ENCODE measurements at places on chromosomes 5 and 9.
A peak's percentile ranks its signal among the peaks of the same experiment; 100 is the strongest.

- no peak for DNase-seq
These were observed 42.0 kb downstream of the FBXO38 start for GRCh38 chr5:148425808-148426207.

DNA sequence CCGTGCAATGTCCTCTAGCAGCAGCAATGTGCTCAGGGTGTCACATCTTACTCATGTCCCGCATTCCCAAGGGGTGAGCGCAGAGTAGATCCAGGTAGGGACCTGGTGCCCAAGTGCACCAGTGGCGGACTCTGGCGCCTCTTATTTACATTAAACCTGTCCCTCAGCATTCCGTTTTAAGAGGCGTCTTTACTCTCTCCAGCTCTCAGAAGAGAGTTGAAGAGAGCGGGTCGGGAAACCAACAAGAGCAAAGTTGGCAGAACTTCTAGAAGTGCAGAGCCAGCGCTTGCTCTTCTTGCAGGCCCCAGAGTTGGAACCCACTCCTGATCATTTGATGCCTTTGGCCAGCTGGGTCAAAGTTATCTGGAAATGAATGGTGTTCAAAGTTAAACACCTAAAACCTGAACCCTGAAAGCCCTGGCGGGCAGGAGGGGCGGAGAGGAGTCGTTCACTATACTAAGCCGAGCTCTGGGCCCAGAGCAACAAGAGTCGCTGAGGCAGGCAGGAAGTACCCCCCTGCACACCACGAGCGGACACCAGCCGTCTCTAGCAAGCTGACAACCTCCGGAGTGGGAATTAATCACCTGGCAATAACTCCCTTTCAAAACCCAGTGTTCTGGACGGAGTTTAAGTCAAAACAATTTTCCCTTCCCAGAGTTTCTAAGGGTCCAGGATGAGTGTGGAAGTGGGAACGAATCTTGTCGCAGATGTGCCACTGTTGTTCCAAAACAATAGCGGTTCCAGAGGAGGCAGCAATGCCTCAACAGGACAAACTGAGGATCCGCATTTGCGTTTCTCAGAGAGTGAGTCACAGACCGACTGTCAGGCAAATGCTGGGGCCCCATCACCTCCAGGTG lies 122.8 kb downstream of the TMEM161B start:
- no peak for DNase-seq

DNA sequence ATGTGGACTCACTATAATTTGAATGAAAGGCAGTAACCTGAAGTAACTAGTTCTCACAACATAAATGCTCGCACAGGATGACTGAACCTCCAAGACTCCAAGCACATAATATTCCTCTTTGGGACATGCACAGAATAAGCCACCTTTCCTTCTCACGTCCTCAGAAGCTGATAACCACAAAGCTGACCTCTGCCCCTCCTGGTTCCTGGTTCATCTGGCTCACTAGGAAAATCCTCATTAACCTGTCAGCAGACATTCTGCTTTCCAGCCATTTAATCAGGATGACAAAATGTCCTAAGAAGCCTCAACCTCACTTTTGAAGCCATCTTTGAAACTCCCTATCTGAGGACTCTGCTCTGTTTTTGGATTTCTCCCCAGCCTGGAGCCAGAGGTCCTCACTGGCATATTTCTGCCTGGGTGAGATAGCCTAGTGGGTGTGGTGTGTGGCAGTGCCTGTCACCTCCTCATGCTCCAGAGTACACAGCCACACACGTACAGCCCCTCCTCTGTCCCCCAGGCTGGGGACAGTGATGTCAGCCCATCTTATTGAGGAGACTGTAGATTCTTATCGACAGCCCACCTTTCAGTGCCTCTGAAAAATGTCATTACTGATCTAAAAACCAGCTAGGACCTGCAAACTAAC lies 10.3 kb downstream of the ANKH start:
- no peak for DNase-seq

GRCh38 chr5:165863239-165863638 lies 2357.8 kb downstream of the MAT2B start:
- DNase-seq: no peak

GRCh38 chr9:1673300-1673699 lies 341.8 kb upstream of the SMARCA2 start:
- DNase-seq: no peak

DNA sequence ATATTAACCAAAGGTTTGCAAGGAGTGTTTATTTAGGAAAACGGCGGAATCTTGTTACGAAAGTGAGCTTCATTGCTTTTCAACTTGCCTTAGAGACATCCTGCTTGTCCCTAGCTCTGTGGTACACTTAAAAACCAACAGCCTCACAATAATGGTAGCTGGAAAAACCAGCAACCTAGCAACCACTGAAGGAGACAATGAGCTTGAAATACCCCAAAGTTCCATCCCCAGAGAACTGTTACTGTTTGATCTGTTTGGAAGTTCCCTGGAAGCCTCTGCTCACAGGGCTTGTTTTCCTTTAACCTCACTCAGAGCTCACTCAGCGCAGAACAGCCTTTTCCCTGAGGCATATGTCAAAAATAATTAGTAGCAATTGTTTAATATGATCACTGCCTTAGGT lies 43.2 kb downstream of the SH3TC2 start:
- DNase-seq: no peak

GRCh38 chr5:13581914-13582313 lies 362.6 kb downstream of the DNAH5 start:
- no peak for DNase-seq

DNA sequence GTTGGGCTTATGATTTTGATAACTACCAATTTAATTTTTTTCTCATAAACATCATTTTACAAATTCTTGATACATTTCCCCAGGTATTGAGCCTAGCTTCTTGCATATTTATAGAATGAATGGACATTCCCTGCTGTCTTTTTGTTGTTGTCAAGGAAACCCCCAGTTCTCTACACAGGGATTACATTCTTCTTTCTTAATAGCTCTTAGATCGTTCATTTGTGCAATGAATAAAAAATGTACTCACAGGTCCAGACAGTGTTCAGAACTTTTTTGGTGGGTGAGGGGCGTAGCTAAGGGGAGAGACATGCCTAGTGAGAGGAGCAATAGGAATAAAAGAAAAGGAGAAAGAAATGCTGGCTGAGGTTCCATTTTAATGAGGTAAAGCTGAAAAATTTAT lies 58.6 kb downstream of the VCAN start:
- no peak for DNase-seq

GRCh38 chr5:152462021-152462721 lies 57.1 kb upstream of the NMUR2 start:
- DNase-seq: no peak

DNA sequence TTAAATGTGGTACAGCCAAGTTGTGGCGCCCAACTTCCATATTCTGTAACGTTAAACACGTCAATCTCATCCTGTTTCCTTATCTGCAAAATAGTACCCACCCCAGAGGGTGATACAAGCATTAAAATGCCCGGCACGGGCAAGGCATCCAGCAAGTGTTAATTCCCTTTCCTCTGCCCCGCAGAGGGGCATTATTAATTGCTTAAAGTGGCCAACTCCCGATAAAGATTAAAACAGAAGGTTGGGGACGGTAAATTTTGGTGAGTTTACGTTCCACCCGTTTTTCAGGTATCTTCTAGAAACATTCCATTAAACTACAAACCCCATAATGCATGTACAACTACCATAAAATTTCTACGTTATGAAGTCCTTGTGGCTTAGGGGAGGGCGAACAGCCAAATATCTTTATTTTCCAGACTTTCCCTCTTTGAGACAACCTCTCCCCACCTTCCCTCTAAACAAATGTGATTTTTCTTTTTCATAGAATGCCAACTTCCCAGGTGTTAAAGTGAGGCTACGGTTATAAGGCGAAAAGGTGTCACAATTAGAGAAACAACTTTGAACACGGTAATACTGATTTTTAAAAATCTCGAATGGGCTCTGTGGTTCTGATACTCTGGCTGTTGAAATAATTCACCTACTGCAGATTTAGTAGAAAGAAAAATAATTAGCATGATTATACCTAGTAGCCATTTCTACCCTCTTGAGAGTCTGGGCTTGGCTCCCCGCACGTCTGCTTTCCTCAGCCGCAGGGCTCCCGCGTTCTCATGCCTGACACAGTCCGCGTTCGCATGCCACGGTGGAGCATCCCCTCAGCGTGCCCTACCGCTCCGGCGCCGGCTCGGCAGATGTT lies 1.2 kb upstream of the GPBP1 start:
- DNase-seq: no peak

- DNase-seq: peak; percentile 38
These were observed 585.7 kb downstream of the ACTL7B start for GRCh38 chr9:108270051-108270450.

DNA sequence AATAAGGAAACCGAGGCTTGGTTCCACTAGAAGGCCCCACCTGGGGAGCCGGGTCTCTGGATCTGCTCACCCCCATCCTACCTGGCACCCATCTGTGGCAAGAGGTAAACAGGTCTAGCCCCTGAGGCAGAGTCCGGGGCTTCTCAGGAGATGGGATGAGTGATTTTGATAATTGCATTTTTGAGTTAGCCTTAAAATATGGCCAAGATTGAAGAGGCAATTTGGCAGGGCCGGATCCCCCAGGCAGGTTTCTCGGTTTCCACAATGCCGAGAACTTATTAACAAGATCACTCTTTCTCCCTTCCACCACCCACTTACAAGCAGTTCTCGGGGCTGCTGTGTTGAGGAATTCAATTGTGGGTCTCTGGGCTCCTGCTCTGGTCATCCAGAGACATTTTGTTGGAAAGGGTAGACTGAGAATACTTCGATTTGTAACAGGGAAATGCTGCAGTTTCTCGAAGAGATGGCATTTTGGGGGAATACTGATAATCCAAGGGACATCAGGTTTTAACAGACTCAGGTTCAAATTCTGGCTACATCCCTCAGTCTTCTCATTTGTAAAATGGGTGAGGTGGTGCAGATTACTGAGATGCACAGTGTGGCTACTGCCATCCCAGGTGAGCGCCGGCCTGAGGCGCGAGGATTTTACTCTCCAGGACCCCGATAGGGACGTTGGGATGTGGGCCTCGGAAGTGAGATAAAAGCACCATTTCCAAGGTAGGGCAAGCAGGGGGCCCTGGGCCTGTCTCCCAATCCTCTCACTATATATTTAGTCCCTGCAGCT lies 194.2 kb downstream of the CDK5RAP2 start:
- no peak for DNase-seq

DNA sequence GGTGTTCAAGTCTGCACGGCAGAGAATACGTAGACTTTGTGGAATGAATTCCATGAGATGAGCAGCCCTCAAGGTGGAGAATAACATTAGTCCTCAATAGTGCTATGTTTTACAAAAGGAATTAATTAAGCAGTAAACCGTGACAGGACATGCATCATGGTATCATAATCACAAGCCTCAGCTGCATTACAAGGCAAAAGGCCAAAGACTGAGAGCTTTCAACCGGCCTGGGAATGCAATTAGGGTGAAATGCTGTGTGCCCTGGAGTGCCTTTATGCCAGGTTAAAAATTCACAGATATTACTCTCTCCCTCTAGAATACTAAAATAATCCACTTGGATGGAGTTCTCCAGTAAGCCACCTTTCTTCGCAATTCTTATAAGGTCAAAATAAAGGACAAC lies 270.6 kb downstream of the MLLT3 start:
- no peak for DNase-seq

GRCh38 chr5:74262544-74263207 lies 377.9 kb downstream of the ENC1 start:
- DNase-seq: no peak

DNA sequence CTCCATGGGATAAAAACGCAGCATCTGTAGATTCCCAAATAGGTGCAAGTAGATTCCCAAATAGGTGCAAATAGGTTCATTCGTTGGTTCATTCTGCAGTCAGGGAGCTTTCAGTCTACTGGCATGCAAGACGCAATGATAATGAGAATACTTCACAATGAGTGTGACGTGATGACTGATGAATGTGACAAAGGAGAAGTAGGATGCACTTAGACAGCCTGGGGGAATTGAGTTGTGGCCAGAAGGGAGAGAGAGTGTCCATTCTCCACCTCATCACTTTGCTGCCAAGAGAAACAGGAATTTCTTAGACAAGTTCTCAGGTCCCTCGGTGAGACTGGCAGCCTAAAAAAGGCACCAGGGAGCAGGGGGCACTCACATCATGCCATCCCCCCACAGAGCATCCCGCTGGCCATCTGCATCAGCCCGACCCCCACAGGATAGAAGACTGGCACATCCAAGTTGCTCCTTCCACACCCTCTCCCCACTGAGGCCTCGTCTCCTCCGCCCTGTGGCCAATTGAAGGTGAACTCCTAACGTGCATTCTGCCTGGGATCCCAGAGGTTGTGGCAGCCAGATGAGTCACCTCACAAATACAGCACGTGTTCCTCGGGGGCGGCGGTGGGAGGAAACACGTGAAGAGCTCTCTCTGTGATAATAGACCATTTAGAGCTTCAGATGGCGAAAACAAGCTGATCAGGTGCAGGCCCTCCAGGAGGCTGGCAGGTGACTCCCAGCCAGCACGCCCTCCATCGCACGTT lies 19.9 kb upstream of the KCNIP1 start:
- no peak for DNase-seq

GRCh38 chr5:160293901-160294561 lies 18.3 kb downstream of the CCNJL start:
- DNase-seq: no peak

- DNase-seq: no peak
These were observed 177.9 kb downstream of the C9orf152 start for GRCh38 chr9:110029956-110030480.

DNA sequence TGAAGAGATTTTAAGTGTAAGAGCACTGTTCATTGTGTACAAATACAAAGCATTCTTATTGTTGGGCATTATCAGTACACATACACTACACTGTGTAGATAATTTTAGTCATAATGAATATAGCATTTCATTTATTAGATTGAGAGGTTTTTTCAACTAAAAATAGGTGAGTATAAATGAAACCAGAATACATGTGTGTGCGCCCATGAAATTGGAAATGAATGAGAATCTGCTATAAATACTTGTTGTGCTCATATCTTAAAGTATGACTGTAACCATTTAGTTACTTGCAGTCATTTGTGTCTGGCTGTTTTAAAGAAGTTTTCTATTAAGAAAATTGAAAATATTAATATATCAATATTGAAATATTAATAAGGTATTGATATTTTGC lies 189.0 kb upstream of the MEF2C start:
- no peak for DNase-seq

DNA sequence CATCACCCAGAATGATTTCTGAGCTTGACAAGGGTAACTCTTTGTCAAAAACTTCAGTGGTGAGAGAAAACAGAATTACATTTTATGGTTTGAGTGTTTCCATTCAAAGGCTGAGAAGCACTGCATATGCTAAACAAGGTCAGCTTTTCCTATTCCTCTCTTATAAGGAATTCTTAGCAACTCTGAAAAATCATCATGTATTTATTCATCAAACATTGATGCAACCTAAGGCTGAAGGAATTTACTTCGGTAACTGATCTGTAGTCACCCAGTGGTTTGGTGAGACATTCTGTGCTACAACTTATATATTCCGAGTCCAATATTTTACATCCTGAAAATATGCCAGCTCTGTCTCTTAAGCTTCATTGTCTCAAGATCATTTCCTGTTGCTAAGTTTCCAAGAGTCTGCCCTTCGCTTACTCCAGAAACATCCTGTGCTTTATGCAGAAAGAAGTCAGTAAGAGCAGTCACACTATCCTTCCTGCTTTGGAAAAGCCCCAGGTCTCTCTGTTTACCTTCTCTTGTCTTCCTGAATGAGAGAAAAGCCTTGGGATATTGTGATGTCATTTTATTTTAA lies 176.6 kb upstream of the TBCA start:
- DNase-seq: no peak

Measured in H54 (cell line).